ELF-1 (cell line): ENCODE measurements at places on chromosomes 5 and 9.

DNA sequence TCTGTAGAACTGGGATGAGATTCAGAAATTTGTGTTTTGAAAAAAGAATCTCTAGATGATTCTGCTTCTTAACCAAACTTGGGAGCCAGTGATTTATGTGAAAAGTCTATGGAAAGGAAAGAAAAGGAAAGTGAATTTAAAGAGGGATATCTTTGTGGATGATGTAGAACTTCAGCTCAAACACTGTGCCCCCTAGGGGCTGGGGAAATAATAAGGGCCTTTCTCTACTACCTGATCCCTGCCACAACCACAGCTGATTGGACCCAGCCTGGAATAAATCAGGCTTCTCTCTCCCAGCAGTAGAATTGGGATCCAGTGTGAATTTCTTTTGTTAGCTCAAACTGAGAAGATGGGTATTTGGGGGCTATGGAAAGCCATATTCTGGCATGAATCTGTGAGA is 155.0 kb downstream of the PRELID2 start:
- no peak for DNase-seq

DNA sequence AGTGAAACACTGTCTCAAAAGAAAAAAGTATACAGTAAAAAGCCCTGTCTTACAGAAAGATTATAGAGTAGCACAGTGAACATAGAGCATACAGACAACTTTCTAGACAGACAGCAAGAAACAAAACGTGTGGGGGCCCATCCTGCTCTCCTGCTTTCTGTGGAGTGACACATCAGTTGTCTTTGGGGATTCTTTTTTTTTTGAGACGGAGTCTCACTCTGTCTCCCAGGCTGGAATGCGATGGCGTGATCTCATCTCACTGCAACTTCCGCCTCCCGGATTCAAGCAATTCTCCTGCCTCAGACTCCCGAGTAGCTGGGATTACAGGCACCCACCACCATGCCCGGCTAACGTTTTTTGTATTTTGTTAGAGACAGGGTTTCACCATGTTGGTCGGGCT is 14.9 kb downstream of the CDHR2 start:
- DNase-seq, result no peak

GRCh38 chr5:117682416-117682815 is 1107.8 kb upstream of the SEMA6A start:
- DNase-seq, result no peak

GRCh38 chr5:23451156-23451555 is 56.3 kb upstream of the PRDM9 start:
- DNase-seq, result no peak

DNA sequence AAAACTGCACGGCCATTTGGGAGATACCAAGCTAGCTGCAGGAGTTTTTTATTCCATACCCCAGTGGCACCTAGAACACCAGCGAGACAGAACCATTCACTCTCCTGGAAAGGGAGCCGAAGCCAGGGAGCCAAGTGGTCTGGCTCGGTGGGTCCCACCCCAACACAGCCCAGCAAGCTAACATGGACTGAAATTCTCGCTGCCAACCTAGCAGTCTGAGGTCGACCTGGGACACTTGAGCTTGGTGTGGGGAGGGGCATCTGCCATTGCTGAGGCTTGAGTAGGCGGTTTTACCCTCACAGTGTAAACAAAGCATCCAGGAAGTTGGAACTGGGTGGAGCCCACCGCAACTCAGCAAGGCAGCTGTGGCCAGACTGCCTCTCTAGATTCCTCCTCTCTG is 108.9 kb upstream of the CHD1 start:
- DNase-seq, result peak; percentile 45

GRCh38 chr9:121542025-121542424 is 42.4 kb upstream of the GGTA1 start:
- DNase-seq, result no peak

DNA sequence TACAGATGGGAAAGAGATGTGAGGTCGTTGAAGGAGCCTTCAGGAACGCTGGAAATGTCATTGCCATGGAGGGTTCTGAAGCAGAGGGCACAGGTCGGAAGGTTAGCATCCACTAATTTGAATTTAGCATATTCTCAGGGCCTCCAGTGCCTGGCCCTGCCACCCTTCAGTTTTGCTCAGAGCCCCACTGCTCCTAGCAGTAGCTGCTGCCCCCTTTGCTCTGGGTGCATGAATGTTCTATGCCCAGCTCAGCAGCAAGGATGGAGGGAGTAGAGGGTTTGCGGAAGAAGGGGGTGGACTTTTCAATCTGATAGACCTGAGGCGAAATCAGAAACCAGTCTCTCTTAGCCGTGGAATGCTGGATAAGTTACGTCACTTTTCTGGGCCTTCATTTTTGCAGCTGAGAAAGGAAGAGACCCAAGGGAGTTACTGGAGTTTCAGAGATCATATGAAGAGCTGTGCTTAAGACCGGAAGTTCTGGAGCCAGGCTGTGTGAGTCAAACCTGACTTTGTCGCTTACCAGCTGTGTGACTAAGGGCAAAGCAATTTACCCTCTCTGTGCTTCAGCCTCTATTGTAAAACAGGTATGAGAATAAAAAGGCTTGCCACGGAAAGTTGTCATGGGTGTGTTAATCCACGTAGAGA is 133.2 kb upstream of the PANK3 start:
- peak; percentile 52 for DNase-seq

DNA sequence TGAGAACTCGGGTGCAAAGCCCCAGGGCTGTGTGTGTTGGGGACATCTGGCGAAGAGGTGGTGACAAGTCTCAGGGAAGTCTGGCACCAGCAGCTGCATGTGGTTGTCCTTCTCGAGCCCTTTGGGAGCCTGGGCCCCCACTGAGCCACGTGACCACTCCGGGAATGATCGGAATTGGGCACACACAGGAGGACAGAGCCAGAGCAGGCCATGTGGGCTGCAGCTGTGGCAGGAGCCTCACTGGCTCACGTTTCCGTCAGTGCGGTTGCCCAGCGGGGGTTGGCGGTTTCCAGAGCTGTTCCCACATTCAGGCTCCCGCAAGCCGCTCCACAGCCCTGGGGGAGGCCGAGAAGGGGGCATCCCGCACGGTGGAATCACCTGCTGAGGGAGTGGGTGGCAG is 6.8 kb upstream of the CEL start:
- DNase-seq, result no peak

- no peak for DNase-seq
These were observed 77.1 kb upstream of the STXBP1 start for GRCh38 chr9:127534931-127535330.

- peak; percentile 12 for DNase-seq
These were observed 49.9 kb upstream of the JAK2 start for GRCh38 chr9:4935001-4935672.

GRCh38 chr9:78239506-78239905 is 3.6 kb downstream of the CEP78 start:
- DNase-seq, result peak; percentile 44

GRCh38 chr5:23755906-23756305 is 248.5 kb downstream of the PRDM9 start:
- DNase-seq, result no peak

- no peak for DNase-seq
These were observed 558.7 kb downstream of the ACTL7B start for GRCh38 chr9:108297073-108297472.

- DNase-seq, result no peak
These were observed 471.9 kb upstream of the RGMB start for GRCh38 chr5:98301547-98301946.

- no peak for DNase-seq
These were observed 20.4 kb upstream of the PAPPA start for GRCh38 chr9:116133163-116133562.

GRCh38 chr5:114099161-114099560 is 262.7 kb upstream of the KCNN2 start:
- no peak for DNase-seq

DNA sequence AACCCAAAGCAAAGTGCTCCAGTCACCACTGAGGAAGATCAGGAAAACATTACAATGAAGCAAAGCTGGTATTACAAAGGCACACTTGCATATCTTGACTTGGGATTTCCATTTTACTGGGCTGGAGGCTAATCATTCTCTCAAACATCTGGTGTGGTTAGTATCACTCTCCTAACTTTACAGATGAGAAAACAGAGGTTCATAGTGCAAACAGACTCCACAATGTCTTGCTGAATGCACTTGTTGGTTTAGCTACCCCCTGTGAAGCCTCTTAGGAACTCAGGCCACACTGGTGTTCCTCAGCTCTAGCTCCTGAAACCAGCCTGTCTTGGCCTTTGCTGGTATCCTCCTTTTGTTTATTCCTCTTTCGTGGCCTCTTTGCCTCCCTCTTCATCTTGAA is 29.5 kb upstream of the SMAD5 start:
- DNase-seq, result no peak

DNA sequence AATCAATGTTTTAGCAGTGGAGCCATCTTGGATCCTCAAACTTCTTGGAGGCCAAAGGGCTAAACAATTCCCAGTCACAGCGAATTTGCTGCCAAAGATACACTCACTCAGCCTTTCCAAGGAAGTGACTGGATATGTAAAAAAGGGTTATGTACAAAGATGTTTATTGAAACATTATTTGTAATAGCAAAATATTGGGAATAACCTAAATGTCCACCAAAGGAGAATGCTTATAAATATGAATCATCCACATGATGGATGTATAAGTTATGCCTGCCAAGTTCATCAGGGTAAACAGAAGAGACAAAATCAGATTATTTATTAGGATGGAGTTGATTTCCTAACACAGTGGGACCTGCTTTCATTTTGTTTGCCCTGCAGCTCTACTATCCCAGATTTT is 145.2 kb upstream of the ABCA1 start:
- no peak for DNase-seq

DNA sequence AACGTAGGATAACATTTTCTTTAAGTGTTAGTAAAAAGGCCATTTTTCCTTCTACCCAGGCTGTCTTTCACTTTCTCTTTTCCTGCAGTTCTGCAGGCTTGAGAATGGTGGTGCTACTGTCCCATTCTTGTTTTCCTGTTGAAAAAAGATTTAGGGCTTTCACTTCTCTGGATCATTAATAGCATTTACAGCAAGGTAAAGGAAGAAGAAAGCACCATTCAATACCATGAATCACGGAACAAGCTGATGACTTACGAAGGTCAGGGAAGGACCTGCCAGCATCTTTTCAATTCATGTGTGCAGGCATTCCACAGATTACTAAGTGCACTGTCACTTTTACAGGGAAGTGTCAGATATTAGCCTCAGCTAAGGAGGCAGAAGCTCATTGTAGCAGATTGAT is 292.8 kb downstream of the YTHDC2 start:
- DNase-seq, result peak; percentile 30

GRCh38 chr5:172499287-172499686 is 45.0 kb upstream of the SH3PXD2B start:
- peak; percentile 0 for DNase-seq

GRCh38 chr9:35526087-35526801 is 36.3 kb downstream of the RUSC2 start:
- DNase-seq, result no peak

- DNase-seq, result peak; percentile 39
These were observed 57.8 kb downstream of the TMC1 start for GRCh38 chr9:72579190-72579589.

GRCh38 chr9:107597743-107598217 is 108.2 kb upstream of the KLF4 start:
- DNase-seq, result peak; percentile 9

DNA sequence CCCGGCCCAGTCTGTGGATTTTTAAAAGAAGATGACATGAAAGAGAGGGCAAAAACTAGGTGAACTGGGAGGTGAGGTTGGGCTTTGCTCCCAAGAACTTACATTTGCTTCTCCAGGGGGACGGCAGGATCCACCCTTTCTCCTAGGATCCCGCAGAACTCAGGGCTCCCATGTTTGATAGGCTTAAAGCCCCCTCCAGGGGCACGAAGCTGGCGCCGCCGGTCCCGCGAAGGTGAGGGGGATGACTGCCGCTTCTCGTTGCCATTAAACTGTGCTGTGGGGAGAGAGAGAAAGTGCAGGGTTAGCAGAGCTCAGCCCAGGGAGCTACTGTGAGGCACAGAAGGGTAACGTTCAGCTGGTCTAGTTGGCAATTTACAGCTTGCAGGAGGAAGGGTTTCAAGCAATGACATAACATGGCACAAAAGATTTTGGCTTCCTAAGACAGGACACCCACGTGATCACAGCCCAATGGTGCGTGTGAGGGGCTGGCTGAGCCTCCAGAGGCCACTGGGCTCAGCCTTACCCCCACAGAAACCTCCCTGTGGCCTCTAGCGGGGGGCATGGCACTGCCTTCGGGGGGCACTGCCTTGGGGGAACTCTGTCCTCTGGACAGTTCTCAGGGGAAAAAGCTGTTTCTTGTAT is 52.0 kb upstream of the SLC25A51 start:
- no peak for DNase-seq

DNA sequence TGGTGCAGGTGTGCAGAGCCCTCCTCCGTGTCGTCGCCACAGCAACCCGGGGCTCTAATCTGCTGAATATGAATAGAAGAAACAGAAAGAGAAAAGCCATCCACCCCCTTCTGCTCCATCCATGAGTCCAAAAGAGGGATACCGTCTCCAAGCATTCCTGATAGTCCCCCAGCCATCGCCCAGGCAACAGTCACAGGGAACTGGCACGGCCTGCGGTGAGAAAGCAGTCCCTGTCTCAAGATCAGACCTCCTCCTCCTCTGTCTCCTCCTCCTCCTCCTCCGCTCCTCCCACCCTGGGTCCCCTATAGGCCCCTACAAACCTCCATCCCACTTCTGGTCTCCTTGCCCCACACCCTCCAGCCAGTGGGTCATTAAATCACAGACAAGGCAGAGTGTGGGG is 308.1 kb upstream of the MPDZ start:
- no peak for DNase-seq

DNA sequence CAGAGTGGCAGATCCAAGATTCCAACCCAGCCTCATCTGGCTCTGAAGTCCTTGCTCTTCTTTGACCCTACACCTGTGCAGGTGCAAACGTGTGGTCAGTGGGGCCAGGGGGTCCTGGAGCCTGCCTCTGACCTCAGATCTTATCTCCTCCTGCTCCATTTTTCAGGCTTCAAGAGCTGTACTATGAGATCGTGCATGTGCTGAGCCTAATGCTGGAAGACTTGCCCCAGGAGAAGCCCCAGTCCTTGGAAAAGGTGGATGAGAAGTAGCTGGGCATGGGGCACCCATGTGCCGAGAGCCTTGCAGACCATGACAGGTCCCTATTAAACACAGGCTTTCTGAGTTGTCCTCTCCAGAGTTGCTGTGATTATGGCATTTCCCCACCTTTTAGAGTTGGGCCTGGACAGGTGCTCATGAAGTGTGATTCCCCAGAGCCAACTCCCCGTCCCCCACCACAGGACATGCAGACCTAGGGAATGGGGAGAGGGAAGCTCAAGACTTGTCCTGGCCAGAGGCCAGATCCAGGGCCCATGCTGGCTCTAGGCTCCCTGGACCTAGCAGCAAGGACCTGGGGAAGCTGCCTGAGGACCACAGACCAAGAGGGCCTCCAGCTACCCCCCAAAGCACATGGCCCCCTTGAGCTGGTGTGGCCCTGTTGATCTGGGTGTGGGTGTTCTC is 22.5 kb downstream of the PITX1 start:
- no peak for DNase-seq

- no peak for DNase-seq
These were observed 290.4 kb upstream of the PDE4D start for GRCh38 chr5:60183881-60184280.

DNA sequence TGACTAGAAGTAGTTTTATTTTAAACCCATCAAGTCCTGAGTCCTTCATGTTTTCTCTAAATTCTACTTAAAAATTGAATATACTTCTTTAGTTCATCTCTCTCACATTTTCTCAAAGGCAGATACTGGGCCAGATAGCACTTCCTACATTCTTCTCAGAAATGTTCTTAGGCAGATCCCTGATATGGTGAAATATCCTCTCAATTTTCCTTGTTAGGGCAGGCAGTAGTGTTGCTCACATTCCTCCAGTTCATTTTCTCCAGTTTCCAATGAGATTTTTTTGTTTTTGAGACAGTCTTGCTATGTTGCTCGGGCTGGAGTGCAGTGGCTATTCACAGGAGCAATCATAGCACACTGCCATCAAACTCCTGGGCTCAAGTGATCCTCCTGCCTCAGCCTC is 5.7 kb downstream of the GCNT1 start:
- no peak for DNase-seq

GRCh38 chr5:72596956-72597355 is 89.7 kb upstream of the ZNF366 start:
- DNase-seq, result no peak
